Upper lobe of right lung (tissue), 1 donor: ENCODE measurements at places on chromosomes 7 and 10.
A peak's percentile ranks its signal among the peaks of the same experiment; 100 is the strongest.

GRCh38 chr10:114825513-114826253, 4.1 kb downstream of the FHIP2A start:
- no peak for DNase-seq

- no peak for DNase-seq
These were observed 481.4 kb downstream of the TYW1 start for GRCh38 chr7:67478066-67478465.

DNA sequence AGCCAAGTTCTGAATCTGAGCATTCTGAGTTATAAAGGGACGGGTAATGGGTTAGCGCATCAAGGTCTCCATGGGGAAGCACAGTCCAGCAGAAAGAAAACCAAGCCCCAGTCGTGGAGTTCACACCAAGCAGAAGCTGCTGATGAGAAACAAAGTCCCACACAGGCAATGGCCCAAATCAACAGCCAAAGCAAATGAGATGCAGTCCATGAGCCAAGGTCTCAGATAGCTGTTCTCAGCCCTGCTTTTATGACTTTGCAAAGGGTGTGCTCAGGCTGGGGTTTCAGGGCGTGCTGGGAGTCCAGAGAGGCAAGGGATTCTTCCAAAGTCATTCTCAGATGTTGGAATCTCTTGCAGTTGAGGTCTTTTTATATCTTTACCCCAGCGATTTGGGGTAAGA, 32.0 kb downstream of the THNSL1 start:
- no peak for DNase-seq

DNA sequence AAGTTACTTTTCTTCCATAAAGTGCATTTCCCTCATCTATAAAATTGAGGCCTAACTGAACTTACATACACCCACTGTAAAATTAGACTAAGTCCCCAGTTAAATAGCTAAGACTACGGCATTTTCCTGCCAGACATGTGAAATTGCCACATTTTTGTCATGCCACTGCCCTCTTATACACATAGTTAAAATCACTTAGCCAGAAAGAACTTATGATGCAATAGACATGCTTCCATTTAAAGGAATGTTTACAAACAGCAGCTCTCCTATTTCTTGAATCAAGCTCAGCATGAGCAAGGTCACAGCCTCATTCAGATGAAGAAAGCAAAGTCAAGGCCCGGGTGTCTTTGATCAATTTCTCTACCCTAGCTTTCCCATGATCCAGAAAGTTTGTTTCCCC, 175.7 kb downstream of the LRRN3 start:
- no peak for DNase-seq

DNA sequence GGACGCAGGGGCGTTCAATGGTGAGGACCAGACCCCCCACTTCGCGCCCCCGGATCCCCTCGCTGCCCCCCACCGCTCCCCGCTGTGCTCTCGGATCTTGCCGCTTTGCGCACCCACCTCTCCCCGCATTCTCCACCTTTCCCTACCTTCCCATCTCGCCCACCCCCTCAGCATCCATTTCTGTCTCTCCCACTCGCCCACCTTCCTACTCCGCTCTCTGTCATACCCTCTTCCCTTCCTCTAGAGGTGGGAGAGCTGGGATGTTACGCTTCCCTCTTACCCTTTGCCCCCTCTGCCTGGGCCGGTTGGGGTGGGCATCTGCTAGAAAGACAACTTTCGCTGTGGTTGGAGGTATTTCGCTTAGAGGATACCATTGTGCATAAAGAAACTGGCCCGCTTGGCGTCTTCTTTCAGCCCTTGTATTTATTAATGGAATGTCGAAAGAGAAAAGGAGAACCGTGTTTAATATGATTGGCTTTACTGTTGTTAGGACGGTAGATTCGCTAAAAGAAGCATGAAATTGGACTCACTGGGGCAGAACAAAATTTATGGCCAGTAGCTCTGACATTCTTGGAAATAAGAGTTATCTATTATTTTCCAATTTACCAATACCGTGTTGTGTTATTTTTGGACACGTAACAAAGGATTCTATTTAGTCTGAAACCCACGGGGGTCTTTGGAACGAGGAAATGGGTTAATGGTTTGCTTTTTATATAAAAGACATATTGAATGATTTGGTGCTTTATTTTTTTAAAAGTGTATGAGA, 873 bp downstream of the PRKAR2B start:
- no peak for DNase-seq

DNA sequence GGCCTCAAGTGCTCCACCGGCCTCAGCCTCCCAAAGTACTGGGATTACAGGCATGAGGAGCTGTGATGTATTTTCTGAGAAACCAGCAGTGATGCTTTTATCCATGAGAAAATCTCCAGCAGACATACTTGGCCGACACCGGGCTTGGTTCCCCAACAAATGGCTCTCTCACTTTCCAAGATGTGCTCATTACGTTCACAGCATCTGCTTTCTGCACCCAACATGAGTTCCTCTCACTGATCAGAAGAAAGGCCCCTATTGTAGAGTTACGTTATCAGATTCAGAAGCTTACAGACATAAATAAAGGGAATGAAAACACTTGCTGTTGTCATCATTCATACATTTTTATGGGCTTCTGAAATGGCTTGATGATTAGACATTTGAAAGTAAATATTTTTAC, 95.0 kb downstream of the CALD1 start:
- no peak for DNase-seq

GRCh38 chr7:85974176-85974575, 669.5 kb upstream of the GRM3 start:
- no peak for DNase-seq

- DNase-seq, result no peak
These were observed 88.8 kb downstream of the GPR85 start for GRCh38 chr7:112997831-112998230.

- DNase-seq, result peak; percentile 75
These were observed 453 bp downstream of the SFMBT2 start for GRCh38 chr10:7410301-7410861.

DNA sequence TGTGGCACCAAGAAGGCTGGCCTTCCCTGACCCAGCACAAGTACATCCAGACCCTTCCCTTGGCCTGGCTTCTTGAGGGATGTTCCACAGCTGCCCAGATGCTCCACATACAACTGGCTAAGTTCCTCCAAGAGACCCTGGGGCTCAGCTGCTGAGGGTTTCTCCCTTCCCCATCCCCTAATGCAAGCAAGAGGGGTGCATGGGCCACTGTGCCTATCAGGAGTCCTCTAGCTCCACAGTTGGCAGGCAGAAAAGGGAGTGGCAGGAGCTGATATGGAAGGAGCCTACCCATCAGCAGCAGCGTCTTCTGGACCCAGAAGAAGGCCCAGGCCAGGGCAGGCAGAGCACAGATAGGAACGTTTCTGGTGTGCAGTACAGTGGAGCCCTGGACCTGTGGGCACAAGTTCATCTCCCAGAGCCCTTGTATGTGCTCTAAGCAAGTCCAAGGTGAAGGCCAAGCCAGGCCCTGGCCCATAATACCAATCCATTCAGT, 26.2 kb downstream of the VSIR start:
- DNase-seq, result no peak

DNA sequence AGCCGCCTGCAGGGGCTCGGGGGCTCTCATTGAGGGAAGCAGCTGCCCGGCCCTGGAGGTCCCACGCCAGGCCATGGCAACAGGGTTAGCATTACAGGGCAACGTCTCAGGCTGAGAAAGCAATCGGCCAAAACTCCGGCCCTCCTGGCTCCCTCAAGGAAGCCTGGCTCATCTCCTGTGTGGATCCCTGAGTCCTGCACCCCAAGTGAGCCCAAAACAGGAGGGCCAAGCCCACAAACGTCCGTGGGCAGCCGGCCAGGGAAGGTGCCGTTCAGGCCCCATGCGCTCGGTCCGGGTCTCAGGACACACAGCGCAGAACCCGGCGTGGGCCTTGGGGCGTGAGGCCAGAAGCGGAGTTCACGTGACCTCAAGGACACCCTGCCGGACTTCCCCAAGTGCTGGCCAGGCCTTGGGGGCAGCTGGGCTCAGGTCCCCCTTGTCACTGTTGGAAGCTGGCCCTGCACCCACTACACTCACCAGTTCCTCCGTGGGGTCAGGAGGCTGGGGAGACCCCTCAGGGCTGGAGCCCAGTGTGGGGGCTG, 8.0 kb upstream of the PWWP2B start:
- peak; percentile 81 for DNase-seq

- DNase-seq, result no peak
These were observed 104.7 kb downstream of the GPR85 start for GRCh38 chr7:112981966-112982365.

DNA sequence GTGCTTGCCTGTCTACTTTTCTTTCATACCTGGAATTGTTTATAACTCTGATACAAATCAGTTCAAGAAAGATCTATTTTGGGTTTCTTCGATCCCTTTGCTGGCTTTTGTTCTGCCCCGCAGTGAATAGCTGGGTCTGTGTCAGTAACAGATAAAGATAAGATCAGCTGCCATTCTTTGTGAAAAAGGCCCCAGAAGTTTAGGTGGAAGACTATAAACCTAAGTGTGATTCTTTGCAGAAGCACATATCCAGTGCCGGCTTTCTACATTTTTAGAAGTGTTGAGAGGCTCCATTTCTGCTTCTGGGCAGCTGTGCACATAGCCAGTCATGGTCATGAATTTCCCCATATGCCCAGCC, 686.4 kb upstream of the C7orf33 start:
- no peak for DNase-seq

DNA sequence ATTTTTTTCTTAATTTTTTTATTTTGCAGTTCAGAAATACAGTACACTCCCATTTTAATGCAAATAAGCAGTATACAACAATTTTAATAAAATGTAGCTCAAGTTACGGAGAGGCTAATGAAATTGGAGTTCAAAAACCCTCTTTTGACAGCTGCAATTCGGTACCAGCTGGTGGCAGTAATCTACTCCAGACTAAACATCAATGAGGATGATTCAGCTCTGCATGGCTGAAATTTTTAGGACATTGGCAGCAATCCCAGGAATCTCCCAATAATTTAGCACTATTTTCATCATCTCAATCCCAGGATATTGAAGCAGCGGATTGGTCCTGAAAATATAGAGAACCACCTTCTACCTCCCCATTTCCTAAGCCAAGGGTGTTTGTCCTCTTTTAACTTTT, 278.8 kb downstream of the CACNA2D1 start:
- no peak for DNase-seq

GRCh38 chr10:73501651-73502050, 5.8 kb upstream of the PPP3CB start:
- no peak for DNase-seq

GRCh38 chr10:131430716-131431412, 119.3 kb upstream of the TCERG1L start:
- DNase-seq, result no peak

DNA sequence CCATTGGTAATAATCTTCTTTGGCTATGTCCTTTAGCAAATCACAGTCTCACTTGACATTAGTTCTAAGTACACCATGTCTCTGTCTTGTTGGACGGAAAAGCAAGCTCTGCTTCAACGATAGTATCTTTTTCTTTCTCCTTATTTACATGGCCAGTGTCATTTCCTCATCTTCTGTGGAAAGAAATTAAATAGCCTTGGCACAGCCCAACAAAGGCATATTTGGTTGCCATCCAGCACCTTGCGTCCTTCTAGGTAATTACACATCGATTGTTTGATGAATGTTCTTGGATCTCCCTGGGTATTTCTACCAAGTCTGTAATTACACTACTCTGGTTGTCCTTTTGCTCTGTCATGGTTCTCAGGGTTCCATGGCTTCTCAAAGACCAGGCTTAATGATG, 183.1 kb downstream of the CHN2 start:
- no peak for DNase-seq

GRCh38 chr7:87202705-87203104, 16.8 kb downstream of the TMEM243 start:
- DNase-seq, result no peak

GRCh38 chr7:68550027-68550426, 1048.2 kb upstream of the AUTS2 start:
- DNase-seq, result no peak

GRCh38 chr10:16853201-16853600, 36.0 kb upstream of the RSU1 start:
- no peak for DNase-seq

DNA sequence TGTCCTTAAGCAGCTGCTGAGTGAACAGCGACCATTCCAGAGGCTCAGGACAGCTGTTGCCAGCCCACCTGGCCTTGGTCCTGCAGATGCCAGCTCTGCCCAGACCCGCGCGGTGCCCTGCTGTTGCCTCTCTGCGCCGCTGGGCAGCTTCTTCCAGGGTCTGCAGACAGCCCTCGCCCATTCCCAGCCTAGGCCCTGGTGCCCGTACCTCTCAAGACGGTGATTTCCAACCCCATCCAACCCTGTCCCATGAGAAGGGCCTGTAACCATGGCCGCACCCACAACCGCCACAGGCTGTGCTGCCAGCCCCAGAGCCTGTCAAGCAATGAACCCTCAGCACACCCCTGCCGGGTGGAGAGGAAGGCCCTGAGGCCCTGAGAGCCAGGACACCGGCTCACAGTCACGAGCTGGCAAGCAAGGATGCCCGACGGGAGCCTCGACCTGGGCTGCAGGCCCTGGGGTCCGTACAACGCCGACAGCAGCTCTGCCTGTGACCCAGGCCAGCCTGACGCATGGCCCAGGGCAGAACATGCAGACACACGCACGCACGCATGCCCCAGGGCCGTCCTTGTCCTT, 231.9 kb downstream of the MAD1L1 start:
- DNase-seq, result peak; percentile 61

DNA sequence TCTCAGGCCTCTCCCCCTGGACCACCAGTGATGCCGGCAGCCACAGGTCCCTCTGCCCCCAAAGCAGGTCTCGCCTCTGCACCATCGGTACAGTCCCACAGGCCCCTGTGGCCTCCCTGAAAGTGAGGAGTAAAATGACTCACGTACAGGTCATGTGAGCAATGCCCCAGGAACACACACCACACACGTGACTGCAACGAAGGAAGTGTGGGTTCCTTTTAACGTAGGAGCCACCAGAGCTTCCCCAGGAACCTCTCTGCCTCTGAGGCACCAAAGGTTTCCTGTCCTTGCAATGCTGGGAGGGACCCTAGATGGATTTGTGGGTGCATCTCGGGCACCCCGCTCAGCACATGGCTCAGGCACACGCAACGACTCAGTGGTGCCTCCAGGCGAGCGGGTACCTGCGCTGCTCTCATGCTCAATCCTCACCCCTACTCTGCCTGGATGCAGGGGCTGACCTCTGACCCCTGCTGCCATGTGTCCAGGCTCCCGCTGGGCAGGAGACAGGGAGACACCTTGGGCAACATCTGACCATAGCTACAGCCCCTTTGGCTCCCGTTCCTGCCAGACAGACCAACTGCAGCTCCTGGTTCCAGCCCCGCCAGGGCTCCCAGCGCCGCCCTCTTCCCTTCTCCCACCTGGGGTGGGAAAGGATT, 120.7 kb downstream of the PRKAG2 start:
- DNase-seq, result no peak

GRCh38 chr7:45682836-45683555, 108.8 kb downstream of the ADCY1 start:
- no peak for DNase-seq

DNA sequence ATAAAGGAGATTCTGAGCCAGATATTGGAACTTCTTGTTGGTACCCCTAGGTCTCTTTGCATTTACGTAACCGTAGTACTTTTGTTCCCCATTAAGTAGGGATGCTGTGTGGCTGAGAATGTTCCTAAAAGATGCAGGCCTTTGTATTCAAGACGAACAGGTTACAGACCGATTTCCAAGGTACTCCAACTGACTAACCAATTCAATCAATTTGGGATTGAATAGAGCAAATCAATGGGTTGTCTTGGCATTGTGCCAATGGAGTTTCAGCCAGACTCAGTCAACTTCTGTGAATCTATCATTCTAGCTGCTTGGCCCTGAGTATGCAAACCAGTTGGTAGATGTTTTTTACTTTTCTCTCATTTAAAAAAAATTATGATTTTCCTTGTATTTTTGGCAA, 347.3 kb upstream of the NPVF start:
- DNase-seq, result no peak
